ENCODE measurements at places on chromosomes 5 and 9.

DNA sequence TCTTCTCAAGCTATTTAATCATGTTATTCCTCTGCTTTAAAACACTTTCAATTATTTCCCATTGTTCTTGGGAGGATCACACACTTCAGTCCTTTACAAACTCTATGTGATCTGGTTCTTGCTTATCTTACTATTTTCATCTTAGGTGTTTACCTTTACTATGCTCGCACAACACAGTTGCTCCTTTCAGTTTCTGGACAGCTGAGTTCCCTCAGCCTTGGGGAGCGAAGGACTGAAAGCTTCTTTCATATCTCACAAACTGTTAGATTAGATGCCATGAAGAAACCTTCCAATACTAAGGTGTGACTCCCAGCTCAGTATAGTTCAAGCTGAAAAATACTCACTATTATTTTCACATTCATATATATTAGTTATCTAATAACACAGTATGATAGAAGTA lies 117.9 kb downstream of the CDC42SE2 start:
- no peak for DNase-seq

DNA sequence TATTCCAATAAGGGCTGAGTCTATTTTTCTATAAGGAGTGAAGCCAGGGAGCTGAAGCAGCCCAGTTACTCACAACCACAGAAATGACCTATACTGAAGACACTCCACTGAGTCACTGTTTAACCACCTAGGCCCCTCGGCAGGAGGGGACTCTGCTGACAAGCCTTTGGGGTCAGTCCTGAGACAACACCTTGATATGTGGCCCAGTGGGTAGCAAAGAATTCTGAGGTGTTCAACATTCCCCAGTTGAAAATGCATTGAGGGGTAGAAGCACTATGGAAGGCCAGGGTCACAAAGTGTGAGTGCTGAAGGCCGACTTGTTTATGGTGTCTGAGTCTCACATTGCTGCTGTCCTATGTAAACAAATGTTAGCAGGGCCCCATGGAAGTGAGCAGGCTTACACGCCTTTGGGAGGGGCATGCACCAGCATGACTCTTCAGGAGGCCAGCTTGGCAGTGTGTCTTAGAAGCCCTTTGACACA lies 112.6 kb upstream of the NFIL3 start:
- DNase-seq: no peak

- no peak for DNase-seq
These were observed 882 bp downstream of the CERCAM start for GRCh38 chr9:128421482-128421996.

DNA sequence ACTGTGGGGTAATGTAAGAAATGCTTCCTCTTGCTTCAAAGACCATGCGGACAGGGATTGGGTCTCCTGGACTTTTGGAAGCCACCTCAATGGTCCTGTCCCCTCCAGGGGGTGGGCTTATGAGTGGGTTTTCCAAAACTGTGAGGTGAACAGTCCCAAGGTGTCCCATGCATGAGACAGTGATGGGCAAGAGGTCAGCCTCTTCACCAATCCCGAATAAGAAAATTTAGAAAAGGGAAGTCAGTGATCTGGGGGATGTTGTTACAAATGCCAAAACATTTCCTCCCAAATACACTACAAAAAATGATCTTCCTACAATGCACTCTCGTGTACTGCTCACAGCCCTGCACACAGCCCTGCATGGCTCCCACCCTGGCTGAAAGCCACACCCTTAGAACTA lies 215.7 kb upstream of the TBC1D2 start:
- DNase-seq: no peak

DNA sequence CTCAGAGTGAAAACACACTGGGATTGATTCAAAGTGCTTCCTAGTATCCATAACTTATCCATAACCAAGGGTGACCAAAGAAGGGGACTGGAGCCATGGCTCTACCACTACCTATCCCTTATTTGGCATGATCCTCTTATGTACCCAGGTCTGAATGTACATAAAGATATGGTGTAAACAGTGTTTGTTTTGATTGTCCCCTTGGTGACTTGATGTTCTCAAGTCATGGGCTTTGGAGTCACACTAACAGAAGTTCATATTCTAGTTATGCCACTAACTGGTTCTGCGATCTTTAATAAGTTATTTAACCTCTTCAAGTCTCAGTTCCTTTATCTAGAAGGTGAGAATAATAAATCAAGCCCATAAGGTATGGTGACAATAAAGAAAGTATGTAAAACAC lies 283.4 kb upstream of the PTGER4 start:
- DNase-seq: no peak

GRCh38 chr9:13817754-13818278 lies 496.1 kb downstream of the NFIB start:
- DNase-seq: no peak

DNA sequence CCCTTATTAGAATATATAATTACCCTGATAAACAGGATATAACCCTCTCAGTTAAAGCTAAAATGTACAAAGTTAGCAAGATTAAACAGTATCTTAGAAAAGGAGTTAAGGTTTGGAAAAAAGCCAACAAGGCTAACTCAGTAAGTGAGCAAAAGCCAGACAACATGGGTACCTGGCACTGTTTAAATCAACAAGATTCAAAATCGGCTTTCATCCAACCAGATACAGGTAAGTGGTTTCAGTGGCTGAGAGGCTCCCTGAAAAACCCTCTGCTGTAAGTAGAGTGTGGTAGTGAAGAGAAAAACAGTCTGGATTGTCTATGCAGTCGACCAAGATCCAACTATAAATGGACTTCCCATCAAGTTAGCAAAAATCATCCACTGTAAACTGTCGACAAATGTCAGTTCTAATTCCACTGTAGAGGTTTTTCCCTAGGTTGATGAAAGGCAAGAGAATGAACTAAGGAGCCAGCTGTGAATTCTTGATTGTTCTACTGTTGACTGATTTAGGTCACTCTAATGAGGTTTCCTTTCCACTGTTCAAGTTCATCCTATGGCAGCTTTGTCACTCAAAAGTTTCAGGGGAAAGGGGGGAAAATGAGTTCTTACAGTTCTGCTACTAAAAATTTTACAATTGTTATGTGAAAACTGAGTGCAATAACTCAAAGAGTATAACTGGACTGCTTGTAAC lies 27.3 kb downstream of the ETF1 start:
- no peak for DNase-seq

GRCh38 chr5:172943283-172943841 lies 15.9 kb upstream of the RPL26L1 start:
- DNase-seq: peak; percentile 78

GRCh38 chr5:39547553-39548154 lies 122.9 kb upstream of the DAB2 start:
- no peak for DNase-seq

- DNase-seq: no peak
These were observed 97.0 kb downstream of the MACIR start for GRCh38 chr5:103355579-103355978.

DNA sequence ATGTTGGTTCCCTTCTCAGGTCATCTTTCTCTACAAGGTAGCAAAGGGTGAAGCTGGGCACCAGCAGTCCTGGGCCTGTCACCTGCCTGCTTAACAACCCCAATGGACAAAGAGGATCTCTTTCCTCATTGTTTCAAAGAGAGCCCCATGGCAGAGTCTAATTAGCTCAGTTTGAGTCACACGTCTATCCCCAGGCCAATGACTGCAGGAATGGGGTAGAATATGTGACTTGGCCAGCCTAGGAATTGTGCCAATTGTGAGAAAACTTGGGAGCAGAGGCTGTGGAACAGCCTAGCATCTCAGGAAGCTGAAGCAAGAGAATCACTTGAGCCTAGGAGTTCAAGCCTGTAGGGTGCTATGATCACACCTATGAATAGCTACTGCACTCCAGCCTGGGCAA lies 3.6 kb upstream of the RAPGEF1 start:
- no peak for DNase-seq

DNA sequence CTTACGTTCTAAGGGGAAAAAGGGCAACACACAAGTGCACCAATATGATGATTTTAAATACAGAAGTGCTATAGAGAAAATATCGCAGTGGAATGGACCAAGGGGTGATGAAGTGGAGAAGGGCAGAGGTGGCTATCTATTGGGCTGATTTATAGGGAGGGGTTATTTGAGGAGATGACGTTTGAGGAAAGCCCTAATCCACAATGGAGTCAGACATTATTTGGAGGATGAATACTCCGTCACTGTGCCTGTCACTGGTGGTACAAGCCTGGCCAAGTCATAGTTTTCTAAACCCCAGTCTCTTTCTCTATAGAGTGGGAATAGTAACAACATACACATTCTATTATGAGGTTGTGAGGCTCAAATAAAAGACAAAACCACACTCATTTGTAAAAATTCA lies 48.5 kb downstream of the MEF2C start:
- no peak for DNase-seq

DNA sequence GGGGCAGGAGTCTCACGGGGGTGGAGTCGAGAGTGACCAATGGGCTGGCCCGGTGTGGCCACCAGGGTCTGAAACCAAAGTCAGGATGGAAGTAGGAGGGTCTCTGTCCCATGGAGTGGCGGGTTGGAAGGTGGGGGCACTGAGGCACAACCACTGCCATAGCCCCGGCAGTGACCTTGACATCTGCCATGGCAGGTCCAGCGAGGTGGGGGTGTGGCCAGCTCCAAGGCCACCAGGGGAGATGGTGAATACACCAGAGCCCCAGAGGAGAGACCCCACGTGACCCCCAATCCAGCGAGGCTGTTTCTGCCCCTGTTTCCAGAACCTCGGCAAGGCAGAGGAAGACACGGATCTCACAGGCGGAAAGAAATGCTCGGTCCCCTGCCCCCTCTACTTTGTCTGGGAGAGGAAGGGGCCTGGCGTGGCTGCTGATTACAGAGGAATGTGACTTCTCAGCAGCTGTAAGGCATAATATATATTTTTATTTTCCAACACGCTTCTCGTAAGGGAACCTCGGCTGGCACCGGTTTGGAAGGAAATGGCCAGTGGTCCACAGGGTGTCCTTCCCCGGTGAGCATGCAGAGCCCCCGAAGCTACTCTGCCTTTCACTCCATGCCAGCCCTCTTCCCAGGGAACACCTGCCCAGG lies 105.7 kb upstream of the SARDH start:
- no peak for DNase-seq

GRCh38 chr5:160315968-160316367 lies 3.6 kb upstream of the CCNJL start:
- DNase-seq: no peak

DNA sequence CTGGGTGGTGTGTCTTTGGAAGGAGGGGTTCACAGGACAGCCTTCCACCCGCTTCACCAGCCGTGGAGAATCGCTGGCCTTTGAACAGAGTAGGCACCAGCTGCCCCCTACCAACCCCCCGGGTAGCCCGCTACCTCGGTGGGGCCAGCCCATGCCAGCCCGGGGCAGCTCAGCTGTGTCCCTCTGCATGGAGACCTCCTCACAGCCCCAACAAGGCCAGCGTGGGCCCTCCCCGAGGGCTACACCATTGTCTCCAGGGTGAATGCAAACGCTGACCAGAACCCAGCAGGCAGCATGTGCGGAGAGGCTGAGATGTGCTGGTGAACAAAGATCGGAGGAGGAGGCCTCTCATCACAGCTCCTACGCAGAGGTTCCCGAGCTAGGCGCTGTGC lies 51.9 kb downstream of the LMX1B start:
- DNase-seq: no peak
